HS-27A (cell line): ENCODE measurements at places on chromosomes 3 and 15.

DNA sequence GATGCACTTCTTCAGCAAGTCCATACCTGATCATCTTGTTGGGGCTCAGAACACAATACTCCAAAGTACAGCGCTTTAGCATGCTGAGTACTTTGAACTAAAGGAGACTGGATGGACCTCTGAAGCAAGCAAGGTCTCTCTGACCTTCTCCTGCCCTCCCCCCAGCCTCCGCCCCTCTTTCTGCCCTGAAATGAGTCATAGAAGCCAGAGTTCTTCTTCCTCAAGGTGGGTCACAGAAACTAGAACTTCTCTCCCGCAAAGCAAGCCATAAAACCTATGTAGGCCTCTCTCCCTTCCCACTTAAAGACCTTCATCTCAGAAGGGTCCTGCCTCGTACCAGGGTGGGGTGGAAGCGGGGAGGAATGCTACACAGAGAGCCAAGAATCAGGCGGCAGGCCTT lies 230.5 kb upstream of the PROK2 start:
- DNase-seq, result no peak

GRCh38 chr3:196691386-196691785 lies 20.7 kb downstream of the CEP19 start:
- DNase-seq, result no peak

DNA sequence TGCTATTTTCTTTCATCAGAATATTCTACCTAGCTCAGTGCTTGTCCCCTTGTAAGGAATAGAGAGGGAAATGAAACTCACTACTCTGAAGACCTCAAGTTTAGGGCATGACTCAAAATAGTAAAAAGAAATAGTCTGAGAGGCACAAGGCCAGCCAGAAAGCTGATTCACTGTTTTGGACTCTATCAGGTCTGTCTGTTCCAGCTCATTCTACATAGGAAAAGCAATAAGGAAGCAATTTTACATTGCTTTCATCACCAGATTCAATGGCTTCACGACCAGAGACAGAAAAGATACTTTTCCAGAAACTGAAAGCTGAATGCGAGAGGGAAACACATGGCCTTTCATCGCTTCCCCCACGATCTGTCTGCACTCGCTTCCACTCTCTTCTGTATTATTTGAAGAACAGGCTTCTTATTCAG lies 276.0 kb downstream of the GBE1 start:
- DNase-seq, result peak; percentile 27

- no peak for DNase-seq
Measured at GRCh38 chr15:61216519-61216918, 12.6 kb downstream of the RORA start.
